ENCODE measurements at places on chromosomes 4 and X.
A peak's percentile ranks its signal among the peaks of the same experiment; 100 is the strongest.

DNA sequence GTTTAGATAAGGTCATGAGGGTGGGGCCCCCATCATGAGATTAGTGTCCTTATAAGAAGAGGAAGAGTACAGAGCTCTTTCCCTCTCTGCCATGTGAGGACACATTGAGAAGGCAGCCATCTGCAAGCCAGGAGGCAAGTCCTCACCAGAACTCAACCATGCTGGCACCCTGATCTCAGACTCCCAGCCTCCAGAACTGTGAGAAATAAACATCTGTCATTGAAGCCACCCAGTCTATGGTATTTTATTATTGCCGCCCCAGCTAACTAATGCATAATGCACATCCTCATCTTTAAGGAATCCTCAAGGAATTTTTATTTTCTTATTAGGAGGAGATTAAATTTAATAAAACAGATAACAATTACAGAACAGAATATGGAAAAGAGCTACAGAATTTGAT lies 16.7 kb upstream of the EXOSC9 start:
- H3K4me3 ChIP-seq = no peak overlapping the region
- H3K4me1 ChIP-seq = no peaks in the 10 kb centered on the region
- DNase-seq = no peak
- H3K27me3 ChIP-seq = no peaks in the 10 kb centered on the region

DNA sequence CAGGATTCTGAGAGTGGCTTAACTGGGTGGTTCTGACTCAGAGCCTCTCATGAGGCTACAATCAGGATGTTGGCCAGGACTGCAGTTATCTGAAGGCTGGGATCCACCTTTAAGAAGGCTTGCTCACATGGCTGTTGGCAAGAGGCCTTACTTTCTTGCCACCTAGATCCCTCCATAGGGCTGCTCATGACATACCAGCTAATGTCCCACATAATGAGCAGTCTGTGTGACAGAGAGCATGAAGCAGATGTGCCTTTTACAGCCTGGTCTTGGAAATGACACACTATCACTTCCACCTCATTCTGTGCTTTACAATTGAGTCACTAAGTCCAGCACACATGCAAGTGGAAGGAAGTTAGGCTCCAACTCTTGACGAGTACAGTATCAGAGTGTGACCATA lies 4.3 kb upstream of the RBM3 start:
- no peaks in the 10 kb centered on the region for H3K4me1 ChIP-seq
- no peaks in the 10 kb centered on the region for H3K27me3 ChIP-seq
- no peaks in the 10 kb centered on the region for H3K36me3 ChIP-seq
- no peak overlapping the region for H3K4me3 ChIP-seq

GRCh38 chr4:153074486-153074885 lies 129.8 kb upstream of the TRIM2 start:
- H3K27ac ChIP-seq = no peak overlapping the region
- no peak overlapping the region for H3K4me3 ChIP-seq
- no peaks in the 10 kb centered on the region for H3K4me1 ChIP-seq
- no peak for DNase-seq
- H3K27me3 ChIP-seq = no peaks in the 10 kb centered on the region
- H3K36me3 ChIP-seq = no peaks in the 10 kb centered on the region

- no peak for DNase-seq
- no peak overlapping the region for H3K4me3 ChIP-seq
- H3K36me3 ChIP-seq = no peaks in the 10 kb centered on the region
- H3K27me3 ChIP-seq = no peaks in the 10 kb centered on the region
- H3K27ac ChIP-seq = no peak overlapping the region
- no peaks in the 10 kb centered on the region for H3K4me1 ChIP-seq
Measured at GRCh38 chr4:85151371-85151770, 184.9 kb upstream of the WDFY3 start.

DNA sequence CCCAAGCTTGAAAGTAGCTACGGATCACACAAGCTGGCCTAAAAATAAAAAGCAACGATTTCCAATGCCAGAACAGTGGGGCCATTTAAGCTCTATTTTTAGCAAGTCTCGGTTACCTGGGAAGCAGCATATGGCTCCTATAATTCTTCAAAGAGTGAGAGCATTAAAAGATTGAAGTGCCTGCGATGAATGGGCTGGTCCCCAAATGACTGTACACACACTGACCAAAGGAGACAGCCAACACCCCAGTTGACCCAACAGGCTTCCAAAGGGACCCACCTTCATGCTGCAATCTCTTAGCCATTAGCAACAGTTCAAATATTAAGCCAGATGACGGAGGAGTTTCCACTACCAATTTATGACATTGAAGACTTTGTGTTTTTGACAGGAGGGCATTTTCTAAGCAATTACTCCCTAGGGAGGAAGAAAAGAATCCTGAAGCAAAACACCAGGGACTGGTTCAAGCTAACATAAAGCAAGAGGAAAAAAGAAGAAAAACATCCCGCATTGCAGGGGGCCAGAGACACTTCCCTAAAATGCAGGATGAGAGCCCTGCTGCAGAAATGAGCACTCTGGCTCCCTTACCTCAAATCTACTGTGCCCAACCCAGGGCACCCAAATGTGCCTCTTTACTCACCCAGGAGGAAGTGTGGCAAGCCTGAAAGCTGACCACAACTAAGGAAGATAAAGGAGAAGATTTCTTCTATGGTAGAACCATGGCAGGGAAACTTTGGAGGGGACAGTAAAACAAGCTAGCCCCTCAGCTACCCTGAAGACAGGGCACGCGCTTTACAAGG lies 21.6 kb downstream of the SH3KBP1 start:
- H3K36me3 ChIP-seq = no peaks in the 10 kb centered on the region
- H3K4me3 ChIP-seq = no peak overlapping the region
- DNase-seq = no peak
- H3K27ac ChIP-seq = no peak overlapping the region
- H3K4me1 ChIP-seq = no peaks in the 10 kb centered on the region
- H3K27me3 ChIP-seq = no peaks in the 10 kb centered on the region

DNA sequence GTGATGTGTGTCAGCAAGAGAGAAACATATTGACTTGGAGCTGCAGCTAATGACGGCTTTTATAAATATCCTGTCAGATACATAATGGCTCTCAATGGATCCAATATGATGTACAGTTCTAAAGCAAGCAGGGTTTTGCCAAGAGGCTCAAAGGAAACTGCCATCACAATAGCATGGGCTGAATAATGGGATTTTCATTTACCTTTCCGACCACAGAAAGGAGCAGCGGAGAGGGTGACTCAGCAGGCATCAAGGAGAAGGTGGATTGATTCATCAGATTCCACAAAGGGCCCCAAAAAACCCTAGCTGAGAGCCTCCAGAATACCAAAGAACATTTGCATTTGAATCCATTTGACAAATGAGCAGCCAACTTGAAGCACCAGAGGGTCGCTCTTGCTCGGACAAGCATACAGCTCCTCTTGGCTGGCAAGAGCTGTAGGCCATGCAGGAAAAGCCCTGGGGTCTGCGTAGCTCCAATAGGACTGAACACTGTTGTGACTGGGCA lies 355.7 kb upstream of the NOCT start:
- DNase-seq = no peak
- H3K4me1 ChIP-seq = no peaks in the 10 kb centered on the region
- no peaks in the 10 kb centered on the region for H3K27me3 ChIP-seq
- H3K36me3 ChIP-seq = no peaks in the 10 kb centered on the region
- no peak overlapping the region for H3K4me3 ChIP-seq

DNA sequence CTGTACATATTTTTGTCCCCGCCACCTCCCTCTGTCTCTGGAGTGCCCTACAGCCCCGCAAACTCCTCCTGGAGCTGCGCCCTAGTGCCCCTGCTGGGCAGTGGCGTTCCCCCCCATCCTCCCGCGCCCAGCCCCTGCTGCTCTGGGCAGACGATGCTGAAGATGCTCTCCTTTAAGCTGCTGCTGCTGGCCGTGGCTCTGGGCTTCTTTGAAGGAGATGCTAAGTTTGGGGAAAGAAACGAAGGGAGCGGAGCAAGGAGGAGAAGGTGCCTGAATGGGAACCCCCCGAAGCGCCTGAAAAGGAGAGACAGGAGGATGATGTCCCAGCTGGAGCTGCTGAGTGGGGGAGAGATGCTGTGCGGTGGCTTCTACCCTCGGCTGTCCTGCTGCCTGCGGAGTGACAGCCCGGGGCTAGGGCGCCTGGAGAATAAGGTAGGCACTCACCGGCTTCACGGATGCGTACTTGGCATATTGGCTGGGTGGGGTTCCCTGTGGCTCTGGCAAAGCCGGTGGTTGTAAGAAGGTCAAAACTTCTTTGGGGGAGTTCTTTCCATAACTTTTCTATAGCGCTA lies 653 bp downstream of the HHIP start:
- peaks cover 19% of the 10 kb centered on the region for H3K4me1 ChIP-seq
- peak; percentile 68 for DNase-seq
- H3K27me3 ChIP-seq = peaks cover 52% of the 10 kb centered on the region
- H3K36me3 ChIP-seq = no peaks in the 10 kb centered on the region
- peak overlapping the region; percentile 51 for H3K4me3 ChIP-seq

GRCh38 chr4:86544310-86544966 lies 49.7 kb upstream of the PTPN13 start:
- no peaks in the 10 kb centered on the region for H3K36me3 ChIP-seq
- no peaks in the 10 kb centered on the region for H3K27me3 ChIP-seq
- no peak overlapping the region for H3K4me3 ChIP-seq

- no peaks in the 10 kb centered on the region for H3K4me1 ChIP-seq
- no peak for DNase-seq
Measured at GRCh38 chrX:123267220-123267619, 83.1 kb downstream of the GRIA3 start.

- no peaks in the 10 kb centered on the region for H3K36me3 ChIP-seq
- H3K27me3 ChIP-seq = no peaks in the 10 kb centered on the region
- H3K4me1 ChIP-seq = no peaks in the 10 kb centered on the region
- no peak for DNase-seq
Measured at GRCh38 chr4:118947095-118947494, 58.4 kb downstream of the SYNPO2 start.

- no peak overlapping the region for H3K4me3 ChIP-seq
- H3K27ac ChIP-seq = no peak overlapping the region
- no peaks in the 10 kb centered on the region for H3K36me3 ChIP-seq
- no peak for DNase-seq
Measured at GRCh38 chr4:52566136-52567031, 92.7 kb downstream of the USP46 start.

GRCh38 chr4:162499478-162499877 lies 335.7 kb upstream of the FSTL5 start:
- no peak overlapping the region for H3K4me3 ChIP-seq
- no peaks in the 10 kb centered on the region for H3K36me3 ChIP-seq
- no peak for DNase-seq
- H3K27ac ChIP-seq = no peak overlapping the region

DNA sequence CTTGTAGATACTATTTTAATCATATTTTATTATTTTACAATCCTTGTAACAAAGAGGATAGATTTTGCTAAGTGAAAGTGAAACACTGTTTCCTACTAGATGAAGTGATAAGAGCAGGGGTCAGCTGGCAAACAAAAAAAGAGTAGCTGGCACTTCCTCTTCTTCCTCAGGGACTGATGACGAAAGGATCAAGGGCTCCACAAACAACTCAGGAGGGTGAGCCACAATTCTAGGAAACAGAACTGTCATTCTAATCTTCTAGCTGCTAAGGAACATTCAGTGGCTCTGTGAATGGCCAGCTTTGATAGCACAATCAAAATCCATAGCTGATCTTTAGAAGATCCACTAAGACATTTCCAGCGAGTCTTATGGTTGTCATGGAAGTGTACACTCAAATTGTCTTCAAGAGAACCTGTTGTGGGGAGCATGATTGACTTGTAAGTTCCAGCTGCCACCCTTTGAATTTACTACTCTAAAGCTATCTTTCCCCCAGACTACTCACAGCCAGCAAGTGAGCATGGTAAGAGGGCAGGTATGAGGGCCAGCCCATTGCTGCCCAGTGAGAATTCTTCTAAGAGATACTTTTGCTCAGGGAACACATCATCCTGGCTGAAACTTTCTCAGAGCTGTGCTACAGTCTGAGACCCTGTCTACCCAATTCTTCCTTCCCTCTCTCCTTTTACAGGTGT lies 275.7 kb upstream of the RASGEF1B start:
- no peak overlapping the region for H3K4me3 ChIP-seq
- no peaks in the 10 kb centered on the region for H3K36me3 ChIP-seq
- no peak overlapping the region for H3K27ac ChIP-seq
- no peaks in the 10 kb centered on the region for H3K27me3 ChIP-seq

DNA sequence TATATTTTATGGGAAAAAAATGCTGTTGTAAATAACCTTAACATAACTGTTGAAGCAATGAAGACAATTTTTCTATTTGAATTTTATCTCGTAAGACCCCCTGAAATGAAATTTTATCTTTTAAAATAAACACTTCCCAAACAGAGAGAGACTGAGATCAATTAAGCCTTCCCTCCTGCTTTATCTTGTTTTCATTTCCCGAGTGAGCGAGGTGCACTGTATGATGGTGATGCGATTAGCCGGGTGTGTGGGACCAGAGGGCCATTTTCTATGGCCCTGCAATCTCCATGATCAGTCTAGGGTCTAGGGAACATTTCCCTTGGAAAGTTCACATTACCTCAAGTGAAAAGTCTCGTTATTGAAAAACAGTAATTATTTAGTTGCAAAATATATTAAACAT lies 134.1 kb upstream of the MID1 start:
- no peaks in the 10 kb centered on the region for H3K36me3 ChIP-seq
- no peak overlapping the region for H3K27ac ChIP-seq
- peaks cover 3% of the 10 kb centered on the region for H3K27me3 ChIP-seq
- H3K4me1 ChIP-seq = no peaks in the 10 kb centered on the region
- no peak overlapping the region for H3K4me3 ChIP-seq
- no peak for DNase-seq

- H3K27ac ChIP-seq = no peak overlapping the region
- H3K4me3 ChIP-seq = no peak overlapping the region
- H3K36me3 ChIP-seq = no peaks in the 10 kb centered on the region
- DNase-seq = no peak
Measured at GRCh38 chr4:32030406-32030805, 1310.2 kb downstream of the PCDH7 start.

GRCh38 chrX:43661521-43662240 lies 5.6 kb downstream of the MAOA start:
- no peaks in the 10 kb centered on the region for H3K27me3 ChIP-seq
- H3K4me1 ChIP-seq = peaks cover 5% of the 10 kb centered on the region
- DNase-seq = no peak
- H3K27ac ChIP-seq = peak overlapping the region; percentile 56
- H3K4me3 ChIP-seq = no peak overlapping the region
- no peaks in the 10 kb centered on the region for H3K36me3 ChIP-seq

Measured in stomach (tissue), 19 donors.